NCI-H2029 (cell line): ENCODE measurements at places on chromosomes 11 and 22.

- DNase-seq, result no peak
Observed at GRCh38 chr22:47552541-47553205, 790.2 kb downstream of the TBC1D22A start.

DNA sequence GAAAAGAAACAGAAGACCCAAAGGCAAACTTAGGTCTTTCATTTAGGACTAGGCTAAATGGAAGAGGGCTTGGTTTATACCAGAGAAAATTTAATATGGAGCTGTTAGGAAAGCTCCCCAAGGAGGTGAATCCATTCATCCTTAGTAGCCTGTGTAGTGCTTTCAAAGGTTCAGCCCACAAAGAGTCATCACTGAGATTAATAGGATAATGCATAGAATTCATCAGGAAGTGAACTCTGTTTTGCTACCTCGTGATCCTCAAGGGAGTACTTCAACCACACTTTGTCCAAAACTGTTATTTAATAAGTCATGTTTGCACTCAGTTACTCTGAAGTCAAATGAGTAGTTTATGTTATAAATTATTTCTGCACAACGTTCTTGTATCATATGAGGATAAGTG lies 43.3 kb upstream of the MMP7 start:
- DNase-seq, result no peak

- no peak for DNase-seq
Observed at GRCh38 chr11:104095791-104096190, 59.4 kb downstream of the DDI1 start.

DNA sequence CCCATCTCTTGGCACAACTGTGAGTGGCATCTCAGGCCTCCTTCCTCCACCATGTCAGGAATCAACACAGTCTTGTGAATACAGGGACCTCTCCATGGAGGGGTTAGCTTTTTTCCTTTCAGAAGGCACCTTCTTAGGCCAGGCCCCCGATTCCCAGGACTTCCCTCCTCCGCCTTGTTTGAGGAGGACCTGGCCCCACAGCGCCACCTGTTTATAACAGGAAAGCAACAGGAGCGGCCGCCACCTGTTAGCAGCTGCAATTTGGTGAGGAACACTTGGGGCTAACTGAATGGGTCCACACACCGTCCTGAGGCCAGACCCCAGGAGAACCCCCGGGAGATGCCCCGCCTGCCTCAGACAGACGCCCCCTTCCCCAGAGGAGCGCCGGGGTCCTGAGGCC lies 3.8 kb upstream of the PKP3 start:
- DNase-seq, result peak; percentile 24

GRCh38 chr11:6968816-6969215 lies 42.6 kb downstream of the ZNF215 start:
- DNase-seq, result no peak

DNA sequence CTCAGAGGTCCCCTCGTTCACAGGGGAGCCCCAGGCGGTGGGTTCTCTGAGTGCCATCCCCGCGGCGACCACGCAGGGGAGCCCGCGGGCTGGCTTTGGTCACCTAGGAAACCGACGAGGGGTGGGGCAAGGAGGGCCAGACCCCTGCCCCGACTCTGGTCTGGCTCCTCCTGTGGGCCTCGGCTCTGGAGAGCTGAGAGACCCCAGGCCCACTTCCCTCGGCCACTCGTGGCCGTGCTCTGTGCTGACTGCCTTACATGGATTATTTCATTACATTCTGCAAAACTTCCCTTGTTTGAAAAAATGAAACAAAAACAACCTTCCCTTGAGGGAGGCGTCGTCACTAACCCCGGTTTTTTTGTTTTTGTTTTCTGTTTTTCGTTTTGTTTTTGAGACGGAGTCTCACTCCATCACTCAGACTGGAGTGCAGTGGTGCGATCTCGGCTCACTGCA lies 15.1 kb upstream of the CYTH4 start:
- no peak for DNase-seq

DNA sequence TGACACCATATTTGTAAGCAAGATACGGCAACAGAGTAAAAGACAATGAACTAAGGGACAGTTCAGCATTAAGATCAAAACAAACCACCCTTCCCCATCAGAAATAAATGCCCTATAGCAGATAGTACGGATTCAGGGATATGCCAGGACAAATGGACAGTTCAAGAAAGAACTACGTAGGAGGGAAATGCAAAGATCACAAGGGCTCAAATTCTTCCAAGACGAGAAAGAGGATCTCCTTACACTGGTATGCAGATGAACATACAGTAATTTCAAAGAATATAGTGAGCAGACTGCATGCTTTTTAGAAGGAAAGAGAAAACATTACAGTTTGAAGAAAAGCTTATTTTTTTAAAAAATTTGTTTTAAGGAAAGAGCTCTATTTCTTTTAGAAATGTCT lies 124.7 kb upstream of the APOA1 start:
- DNase-seq, result no peak

- DNase-seq, result no peak
Observed at GRCh38 chr11:92892802-92893684, 76.4 kb upstream of the MTNR1B start.

- no peak for DNase-seq
Observed at GRCh38 chr11:77269484-77270123, 31.9 kb downstream of the GDPD4 start.

DNA sequence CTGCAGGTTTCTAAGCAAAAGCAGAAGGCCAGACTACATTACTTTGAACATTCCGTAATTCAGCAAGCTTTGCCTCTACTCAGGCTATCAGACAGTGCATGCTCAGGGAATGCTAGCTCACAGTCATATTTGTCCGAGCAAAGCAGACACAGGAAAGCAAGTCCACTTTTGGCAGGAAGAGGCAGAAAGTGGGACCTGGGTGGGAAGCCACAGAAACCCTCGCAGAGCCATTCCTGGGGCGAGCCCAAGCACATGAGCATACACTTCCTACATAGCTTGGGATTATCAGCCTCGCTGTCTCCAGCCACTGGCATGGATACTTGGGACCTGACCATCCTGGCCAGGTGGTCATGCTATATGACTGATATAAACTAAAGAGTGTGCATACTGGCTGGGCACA lies 113.3 kb downstream of the TRIM29 start:
- no peak for DNase-seq

- DNase-seq, result no peak
Observed at GRCh38 chr22:22159384-22159783, 85.2 kb upstream of the VPREB1 start.

DNA sequence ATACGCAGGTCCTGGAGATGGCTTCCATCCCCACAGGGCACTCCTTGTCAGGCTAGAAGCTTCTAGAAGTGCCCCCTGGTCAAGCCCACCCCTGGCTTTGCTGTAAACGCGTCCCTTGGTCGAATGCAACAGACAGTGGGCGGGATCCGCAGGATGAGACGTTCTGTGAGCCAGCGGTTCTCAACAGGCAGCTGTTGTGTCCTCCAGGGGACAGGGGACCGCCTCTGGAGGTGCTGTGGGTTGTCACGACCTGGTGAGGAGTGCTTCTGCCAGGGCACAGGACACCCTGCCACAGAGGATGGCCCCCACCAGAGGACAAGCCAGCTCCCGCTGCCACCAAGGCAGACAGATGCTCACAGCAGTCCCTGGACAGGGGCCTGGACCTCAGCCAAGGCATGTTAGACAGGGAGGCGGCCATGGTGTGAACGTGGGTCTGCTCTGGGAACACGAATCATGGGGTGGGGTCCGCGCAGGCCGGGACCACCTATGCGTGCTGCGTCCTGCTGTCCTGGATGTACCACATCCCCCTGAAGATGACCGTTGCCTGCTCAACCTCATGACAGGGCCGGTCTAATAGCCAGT lies 11.7 kb downstream of the CRELD2 start:
- no peak for DNase-seq

DNA sequence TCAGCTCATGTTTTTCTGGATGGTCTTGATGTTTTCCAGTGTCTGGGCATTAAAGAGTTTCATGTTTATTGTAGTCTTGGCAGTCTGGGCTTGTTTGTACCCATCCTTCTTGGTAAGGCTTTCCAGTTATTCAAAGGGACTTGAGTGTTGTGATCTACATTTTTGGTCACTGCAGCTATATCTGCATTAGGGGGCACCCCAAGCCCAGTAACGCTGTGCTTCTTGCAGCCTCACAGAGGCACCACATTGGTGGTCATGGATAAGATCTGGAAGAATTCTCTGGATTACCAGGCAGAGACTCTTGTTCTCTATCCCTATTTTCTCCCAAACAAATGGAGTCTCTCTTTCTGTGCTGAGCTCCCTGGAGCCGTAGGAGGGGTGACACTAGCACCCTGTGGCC lies 451.5 kb upstream of the FAT3 start:
- DNase-seq, result no peak

GRCh38 chr11:10529279-10529678 lies 11.7 kb downstream of the RNF141 start:
- no peak for DNase-seq

DNA sequence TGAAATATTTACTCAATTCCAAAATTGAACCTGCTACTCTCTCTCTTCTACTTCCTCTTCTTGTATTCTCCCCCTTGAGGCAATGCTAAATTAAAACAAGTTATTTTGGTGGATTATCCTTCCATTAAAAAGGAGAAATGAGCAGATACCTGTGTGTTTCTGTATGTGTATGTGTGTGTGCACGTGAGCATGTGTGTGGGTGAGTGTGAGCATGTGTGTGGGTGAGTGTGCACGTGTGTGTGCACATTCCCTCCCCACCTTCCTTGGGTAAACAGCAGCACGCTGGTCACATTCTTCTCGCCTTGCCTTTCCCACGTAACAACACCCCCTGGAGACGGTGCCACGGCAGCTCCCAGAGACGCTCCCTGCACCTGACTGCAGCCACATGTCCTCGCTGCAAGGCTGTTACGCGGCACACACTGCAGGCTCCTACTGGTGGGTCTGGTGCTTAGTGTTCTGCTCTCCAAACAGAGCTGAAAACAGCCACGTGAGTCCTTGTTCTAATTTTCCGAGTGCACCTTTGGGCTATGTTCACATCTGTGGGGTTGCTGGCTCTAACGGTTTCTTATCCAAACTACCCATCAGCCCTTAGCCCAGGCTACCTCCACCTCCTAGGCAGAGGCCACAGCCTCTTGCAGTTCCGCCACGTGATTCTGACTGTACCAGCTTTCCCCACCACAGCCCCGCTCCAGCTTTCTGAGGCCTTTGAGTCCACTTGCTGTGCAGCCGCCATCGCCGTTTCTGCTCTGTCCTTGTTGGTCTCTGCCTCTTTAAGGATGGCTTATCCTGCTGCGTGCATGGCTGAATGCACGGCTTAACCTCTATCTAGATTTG lies 123.4 kb downstream of the CTTN start:
- DNase-seq, result no peak

GRCh38 chr11:32658639-32659406 lies 75.2 kb downstream of the EIF3M start:
- DNase-seq, result no peak

DNA sequence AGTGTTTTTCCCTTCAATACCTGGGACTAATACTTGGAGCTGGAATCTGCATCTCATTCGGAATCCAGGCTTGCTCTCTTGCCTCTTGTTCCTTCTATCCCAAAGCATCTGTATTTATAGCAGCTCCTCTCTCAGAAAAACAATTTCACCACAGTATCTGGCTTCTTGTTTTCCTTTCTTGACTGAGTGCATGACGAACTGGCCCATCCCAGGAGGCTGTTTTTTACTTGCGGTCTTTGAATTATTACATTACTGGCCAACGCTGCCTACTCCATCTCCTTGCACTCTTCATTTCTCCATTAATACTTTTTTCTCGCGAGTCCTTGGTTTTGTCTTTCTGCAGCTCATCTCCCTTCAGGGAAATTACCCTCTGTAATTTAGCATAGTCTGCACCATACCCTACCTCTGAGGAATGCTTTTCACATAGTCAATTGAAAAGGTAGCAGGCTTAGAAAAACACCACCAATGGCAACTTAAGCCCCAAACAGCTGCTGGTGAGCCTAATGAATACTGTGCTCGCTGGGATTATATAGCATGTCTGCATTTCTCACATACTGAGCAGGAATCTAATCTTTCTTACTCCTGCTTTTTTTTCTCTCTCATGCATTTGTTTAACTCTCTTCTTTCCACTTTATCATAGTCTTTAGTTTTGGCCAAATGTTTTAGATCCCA lies 277.4 kb upstream of the SESN3 start:
- no peak for DNase-seq

DNA sequence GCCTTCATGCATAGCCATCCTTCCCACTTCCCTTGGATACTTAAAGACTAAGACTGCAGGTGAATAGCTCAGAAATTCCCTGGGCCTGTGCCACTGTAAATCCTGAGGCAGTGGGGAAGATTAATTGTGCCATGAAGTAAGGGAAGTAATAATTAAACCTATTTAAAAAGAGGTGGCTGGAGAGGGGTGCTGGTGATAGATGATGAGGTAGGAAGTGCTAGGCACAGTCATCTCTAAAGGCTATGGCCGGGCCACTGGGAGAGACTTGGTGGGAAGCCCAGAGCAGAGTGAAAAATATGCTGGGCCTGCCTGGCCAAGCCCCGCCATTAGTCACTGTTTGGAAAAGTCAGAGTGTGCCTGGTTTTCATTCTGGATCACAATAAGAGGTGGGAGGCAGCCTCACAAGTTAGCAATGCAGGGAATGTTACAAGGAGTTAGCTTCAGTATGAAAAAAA lies 197.2 kb upstream of the PITPNB start:
- no peak for DNase-seq

GRCh38 chr11:114051558-114051957 lies 8.0 kb upstream of the ZBTB16 start:
- no peak for DNase-seq
